ENCODE measurements at places on chromosomes 3 and 15.

GRCh38 chr3:28057539-28057938 lies 183.9 kb upstream of the CMC1 start:
- DNase-seq, result no peak

GRCh38 chr3:39208463-39209055 lies 16.2 kb upstream of the XIRP1 start:
- DNase-seq, result peak; percentile 49

DNA sequence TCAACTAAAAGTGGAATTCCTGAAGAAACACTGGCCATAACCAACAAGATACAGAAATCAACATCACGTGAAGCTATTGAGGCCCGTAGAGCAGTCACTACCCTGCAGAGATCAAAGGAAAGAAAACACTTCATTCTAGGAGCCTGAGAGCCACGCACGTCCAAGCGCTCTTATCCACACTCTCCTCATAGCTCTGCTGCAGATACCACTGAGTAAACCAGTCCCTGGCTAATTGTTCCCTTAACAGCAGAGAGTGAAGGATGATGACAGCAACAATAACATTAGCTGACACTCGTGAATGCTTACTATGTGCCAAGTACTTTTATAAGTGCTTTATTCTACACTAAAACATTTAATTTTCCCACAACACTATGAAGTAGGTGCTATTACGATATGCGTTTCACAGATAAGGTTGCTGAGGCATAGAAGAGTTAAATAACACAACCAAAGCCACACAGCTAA lies 271.0 kb upstream of the GADL1 start:
- no peak for DNase-seq

DNA sequence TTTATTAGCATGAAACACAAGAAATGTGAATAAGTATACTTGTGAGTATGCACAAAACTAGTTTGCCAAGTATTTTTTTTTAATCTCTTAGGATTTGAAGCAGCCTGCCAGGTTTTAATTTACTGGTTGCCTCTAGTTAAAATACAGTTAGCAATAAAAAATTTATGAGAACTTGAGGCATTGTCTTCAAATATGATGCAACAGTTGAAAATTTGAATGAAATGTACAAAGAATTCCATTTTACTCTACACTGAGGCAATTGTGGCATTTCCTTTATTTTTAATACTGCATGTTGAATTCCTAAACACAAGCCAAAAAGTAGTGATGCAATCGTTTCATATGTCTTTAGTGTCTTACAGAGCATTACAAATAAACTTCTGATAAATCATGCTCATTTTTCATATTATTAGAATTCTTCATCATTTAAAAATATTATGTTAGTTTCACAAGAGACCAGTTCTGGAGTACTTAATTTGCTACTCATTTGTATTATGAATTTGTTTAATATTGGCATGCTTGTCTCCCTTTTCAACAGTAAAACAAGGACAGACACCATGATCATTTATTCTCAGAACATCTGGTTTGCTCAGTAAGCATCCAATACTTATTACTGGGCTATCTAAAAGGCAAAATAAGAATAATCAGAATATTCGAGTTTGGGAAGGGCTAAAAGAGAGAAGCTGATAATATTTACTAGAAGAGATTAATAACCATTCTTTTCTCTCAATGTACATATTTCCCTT lies 124.8 kb upstream of the PTX3 start:
- DNase-seq, result no peak

DNA sequence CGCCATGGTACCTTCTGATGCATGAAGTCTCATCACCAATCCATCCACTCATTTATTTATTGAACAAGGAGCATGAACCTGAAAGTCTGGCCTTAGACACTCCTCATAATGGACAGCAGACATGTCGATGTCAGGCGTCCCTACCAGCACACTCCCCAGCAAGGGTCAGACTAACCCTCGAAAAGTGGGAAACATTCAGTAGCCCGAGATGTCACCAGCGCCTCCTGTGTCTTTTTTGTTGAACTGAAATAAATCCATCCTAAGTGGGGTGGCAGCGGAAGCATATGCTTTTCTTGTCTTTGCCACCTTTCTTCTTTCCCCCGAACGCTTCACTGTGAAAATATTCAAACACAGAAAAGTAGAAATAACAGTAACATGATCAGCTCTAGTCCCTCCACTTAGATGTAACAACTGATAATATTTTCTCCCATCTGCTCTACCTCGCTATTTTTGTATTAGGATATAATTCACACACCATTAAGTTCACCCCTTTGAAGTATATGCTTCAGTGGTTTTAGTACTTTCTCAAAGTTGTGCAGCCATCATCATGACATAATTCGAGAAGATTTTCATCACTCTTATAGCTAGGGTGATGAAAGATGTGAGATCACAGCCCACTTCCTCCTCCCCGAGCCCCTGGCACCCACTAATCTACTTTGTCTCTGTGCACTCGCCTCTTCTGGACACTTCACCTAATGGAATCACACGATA lies 121.6 kb downstream of the ADAMTS17 start:
- DNase-seq, result no peak

DNA sequence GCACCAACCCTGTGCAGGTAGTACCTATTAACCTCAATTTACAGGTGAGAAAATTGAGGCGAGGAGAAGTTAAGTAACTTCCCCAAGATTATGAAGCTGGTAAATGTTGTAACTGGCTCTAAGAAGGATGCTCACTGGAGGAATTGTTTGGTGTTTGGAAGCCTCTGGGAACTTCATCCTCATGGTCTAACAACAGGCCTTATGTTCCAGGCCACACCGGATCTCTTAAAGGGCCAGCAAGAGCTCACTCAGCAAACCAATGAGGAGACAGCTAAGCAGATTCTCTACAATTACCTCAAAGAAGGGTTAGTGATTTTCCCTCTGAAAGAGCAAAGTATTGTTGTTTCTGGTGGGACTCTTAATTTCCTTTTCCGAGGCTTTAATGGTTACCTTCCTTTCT lies 63.9 kb downstream of the CGNL1 start:
- no peak for DNase-seq

GRCh38 chr3:128489927-128490649 lies 2.9 kb downstream of the GATA2 start:
- DNase-seq, result no peak

- DNase-seq, result no peak
These were observed 22.8 kb upstream of the JMJD7 start for GRCh38 chr15:41804916-41805666.

DNA sequence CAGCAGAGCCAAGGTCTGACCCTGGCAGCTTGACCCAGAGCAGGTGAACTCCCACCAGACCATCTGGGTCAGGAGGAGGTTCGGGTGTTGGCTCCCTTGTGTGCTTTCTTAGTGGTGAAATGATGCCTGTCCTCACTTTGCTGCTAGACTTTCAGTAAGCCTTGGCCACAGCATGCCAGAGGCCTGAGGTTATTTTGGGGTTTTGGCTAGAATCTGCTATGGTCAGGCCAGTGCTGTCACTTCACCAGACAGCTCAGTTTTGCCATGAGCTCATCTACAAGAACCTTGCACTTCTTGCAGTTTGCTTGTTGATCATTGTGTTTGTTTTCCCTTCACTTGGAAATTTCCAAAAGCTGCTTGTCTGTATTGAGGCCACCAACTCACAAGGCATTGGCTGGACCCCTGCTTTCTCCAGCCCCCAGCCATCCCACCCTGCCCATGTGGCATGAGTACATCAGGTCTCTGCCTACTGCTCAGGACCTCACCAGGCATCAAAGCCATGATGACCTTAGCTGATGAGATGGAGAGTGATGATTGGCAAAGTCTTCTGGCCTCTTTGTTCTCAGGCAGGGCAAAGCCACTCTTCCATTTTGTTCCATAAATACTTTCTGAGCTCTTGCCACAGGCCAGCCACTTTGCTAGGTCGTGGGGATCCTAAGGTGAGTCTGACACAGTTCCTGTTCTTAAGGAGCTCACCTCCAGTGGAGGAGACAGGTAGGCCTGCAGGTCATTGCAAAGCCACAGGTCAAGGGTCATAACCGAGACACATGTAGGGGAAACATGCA lies 122.6 kb downstream of the ARNT2 start:
- DNase-seq, result no peak

DNA sequence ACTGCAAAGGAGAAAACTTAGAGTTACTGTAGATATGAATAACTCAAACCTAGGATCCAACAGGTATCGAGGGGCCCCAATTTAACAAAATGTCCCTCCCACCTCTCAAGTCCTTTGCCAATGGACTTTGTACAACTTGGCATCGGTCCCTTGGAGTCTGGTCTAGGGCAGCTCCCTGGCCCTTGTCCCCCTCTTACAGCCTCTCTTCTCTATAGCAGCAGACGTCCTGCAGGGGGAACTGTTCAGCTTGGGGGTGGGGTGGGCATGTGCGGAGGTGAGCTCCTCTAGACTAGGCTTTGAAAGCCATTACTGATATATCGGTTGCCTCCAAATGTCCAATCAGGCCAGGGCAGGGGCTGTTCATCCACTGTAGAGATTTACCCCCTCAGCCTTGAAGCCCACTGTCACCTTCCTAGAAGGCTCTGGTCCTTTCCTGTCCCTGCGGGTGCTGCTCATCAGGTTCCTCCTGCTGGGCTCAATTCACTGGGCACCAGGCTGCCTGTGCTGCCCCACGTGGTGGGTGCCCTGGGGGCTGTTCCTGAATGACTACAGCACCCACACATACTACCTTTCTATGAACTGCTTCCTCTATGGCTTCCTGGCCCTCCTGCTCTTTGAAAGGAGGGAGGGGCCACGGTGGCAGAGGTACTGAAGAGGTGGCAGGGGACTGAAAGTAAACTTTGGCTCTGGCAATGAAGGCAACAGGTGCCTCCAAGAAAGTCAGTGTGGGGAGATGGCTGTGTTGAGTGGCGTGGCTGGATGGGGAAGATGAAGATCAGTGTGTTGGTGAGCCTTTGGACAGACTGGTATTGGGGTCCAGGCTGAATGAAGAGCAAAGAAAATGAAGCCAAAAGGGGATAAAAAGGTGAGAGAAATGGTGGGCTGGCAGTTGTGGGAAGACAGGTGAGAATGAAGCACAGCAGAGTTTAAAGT lies 78.8 kb upstream of the MEX3B start:
- no peak for DNase-seq

DNA sequence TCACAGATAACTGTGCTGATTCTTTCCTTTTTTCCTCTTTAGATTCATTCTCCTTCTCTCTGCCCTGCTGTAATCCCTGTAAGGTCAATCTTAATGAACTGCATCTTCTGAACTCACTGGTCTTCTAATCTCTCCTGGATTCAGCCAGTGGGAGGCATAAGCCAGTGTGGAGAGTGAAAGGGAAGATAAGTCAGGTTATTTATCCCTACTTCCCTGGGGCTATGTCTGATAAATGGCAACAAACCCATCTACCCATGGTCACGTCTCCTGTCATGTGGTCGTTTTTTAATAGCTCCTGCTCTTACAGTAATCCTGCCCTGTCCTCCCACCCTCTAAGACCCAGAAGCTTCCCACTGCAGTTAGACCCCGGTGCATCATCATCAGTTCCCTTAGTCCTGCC lies 199.6 kb upstream of the NAALADL2 start:
- DNase-seq, result no peak

DNA sequence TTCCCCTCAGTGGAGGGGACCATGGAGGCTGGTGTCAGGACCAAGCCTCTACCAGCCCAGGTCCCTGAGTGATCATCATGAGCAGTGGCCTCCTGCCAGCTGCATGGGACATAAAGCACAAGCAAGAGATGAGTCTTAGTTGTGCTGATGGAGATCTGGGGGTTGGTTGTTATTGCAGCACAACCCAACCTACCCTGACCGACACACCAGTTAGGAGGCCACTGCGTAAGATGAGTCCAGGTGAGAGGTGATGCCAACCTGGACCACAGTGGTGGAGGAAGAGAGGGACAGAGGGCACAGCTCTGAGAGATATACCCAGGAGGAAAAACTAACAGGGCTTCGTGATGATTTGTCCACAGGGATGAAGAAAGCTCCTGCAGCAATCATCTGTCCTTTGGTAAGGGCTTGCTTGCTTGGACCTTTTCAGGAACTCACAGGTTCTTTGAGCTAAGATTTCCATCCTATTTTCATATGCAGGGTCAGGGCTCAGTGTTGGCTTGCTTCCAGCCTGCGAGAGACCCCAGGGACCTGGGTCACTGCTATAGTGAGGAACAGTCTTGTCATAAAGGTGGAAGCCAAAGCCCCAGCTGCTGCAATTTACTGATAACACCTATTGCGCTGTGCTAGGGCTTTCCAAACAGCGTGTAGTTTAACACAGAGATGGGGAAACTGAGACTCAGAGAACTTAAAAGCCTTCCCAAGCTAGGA lies 8.1 kb downstream of the RASGRF1 start:
- no peak for DNase-seq

DNA sequence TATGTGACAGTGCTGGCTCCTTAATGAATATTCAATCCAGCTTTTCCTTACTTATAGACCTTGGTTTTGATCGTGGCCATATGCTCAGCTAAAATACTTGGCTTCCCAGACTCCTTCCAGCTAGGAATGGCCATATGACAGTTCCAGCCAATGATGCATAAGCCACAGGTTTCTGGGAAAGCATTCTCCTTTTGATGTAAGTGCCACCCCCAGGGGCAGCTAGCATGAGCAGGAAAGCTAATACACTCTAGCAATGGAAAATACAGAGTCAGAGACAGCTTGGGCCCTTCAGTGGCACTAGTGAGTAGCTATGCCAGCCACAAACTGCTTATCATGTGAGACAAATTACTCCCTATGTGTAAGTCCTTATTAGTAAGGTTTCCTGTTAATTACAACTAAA lies 26.7 kb downstream of the TBC1D2B start:
- DNase-seq, result no peak

DNA sequence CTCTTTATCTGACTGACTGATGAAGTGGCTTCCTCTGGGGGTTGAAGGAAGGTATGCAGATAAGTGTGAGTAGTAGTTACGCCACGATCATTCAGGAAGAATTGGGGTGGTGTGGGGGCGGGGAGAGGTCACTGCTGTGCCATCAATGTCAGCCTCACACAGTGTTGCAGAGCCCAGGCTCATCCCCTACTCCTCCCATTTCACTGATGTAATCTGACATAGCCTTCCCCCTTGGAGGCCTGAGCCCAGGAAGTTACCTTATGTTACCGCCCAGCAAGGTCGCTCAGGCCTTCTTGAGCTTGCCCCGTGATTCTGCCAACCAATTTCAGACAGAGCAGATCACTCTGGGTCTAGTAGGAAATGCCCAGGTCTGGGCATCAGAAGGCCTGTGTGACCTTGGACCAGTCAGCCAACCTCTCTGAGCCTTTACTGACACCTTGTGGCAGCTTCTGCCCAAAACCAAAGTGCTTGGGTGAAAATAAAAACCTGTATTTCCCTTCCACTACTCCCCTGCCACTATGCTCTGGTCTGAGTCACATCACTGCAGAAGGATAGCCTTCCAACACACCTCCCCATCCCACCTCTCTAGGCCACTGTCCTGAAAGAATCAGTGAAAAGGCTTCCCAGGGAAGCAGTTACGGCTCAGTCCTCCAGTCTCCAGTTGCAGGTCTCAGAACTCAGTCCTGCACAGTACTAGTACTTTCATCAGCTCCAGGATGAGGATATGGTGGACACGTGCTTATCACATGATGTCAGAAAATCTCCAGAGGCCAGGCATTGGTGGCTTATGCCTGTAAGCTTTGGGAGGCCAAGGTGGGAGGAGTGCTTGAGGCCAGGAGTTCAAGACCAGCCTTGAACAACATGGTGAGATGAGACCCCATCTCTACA lies 28.1 kb upstream of the INSYN1 start:
- no peak for DNase-seq

All from CD4-positive, alpha-beta T cell treated with Interferon gamma for 1 hour (primary cell).